ENCODE measurements at places on chromosomes 16 and 17.

- DNase-seq = no peak
These were observed 97.4 kb upstream of the CACNG5 start for GRCh38 chr17:66737524-66737923.

GRCh38 chr16:66382966-66383299 is 16.4 kb downstream of the CDH5 start:
- DNase-seq = no peak

DNA sequence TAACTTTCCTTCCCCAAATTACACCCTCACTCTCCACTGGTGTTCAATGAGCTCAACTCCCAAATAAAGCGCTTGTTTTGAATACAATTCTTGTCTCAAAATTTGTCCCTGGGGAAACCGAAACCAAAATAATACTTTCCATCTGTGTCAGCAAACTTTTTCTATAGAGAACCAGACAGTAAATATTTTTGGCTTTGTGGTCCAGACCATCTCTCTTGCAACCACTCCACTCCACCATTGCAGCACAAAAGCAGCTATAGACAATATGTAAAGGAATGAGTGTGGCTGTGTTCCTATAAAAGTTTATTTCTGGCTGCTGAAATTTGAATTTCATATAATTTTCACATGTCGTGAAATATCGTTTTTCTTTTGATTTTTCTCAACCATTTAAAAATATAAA is 84.6 kb upstream of the ERCC4 start:
- DNase-seq = no peak

DNA sequence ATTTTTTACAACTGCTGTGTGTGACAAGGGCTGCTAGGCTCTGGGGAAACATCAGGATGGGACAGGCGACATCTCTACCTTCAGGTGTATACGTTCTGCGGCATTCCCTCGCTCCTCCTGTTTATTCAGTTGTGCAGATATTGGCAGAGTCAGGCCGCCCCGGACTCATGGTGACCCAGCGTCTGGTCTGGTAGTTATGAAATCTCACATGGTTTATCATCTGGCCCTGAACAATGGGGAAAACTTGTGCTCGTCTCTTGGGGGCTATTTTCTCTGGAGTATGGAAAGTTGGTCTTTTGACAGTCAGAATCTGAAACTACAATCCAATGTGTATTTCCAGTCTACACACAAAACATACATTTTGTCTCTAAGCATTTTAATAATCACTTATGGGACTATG is 3.3 kb downstream of the MARCHF10 start:
- DNase-seq = no peak

- no peak for DNase-seq
These were observed 25.3 kb upstream of the FAAP100 start for GRCh38 chr17:81577278-81578000.

GRCh38 chr17:58680038-58680369 is 11.8 kb downstream of the TEX14 start:
- DNase-seq = no peak

- no peak for DNase-seq
These were observed 106.2 kb downstream of the SNX11 start for GRCh38 chr17:48213797-48214196.
